NCI-H187 (cell line): ENCODE measurements at places on chromosomes 1 and 21.
A peak's percentile ranks its signal among the peaks of the same experiment; 100 is the strongest.

DNA sequence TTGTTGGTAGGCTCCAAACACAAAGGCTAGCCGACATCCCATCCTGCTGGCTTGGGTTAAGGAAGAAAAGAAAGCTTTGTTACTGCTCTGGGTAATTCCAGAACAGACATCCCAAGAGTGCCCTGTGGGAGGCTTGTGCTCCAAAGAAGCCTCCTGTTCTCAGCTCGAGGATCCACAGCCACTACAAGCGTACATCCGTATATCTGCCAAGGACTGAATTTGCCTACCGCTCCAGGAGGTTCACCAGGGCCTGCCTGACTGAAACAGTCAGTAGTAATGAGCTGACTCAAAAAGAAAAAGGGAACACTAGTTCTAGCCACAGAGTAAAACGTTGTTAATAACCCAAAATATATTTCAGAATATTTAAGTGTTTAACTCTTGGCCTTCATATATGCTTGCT is 24.8 kb upstream of the MUTYH start:
- no peak for DNase-seq

DNA sequence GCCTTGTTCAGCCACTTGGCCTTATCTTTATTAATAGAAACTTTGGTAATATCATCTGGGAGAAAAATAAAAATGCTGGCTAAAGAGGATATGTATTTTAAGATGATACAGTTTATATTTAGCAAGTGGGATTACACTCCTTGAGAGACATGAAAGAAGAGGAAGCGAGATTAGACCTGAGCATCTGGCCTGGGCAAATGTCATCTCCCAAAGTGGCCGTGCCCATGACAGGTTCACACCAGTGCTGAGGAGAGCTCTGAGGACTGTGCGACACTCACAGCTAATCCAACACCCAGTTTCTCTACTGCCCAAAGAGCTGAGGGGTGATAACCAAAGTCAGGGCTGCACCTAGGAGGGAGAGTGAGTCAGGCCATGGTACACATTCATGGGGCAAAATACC is 121.7 kb upstream of the DUSP10 start:
- DNase-seq: no peak

- no peak for DNase-seq
These were observed 8.6 kb downstream of the WNT9A start for GRCh38 chr1:227938911-227939790.

DNA sequence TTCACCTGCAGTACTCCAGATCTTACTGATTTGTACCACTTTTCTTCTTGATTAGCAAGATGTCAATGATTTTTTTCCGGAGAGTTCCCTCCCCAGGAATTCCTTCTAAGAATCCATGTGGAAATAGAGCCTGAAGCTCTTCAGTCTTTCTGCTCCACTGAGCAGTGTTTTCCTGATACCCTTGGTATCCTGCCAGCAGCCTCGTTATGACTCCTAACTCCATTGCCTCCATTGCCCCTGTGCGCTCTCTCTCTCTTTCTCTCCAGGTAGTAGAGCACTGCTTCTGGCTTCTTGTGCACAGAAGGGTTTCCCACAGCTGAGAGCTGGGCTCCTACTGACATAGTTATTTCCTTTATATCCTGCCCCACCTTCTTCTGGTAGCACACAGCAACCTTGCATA is 12.2 kb downstream of the UBE2U start:
- peak; percentile 2 for DNase-seq

DNA sequence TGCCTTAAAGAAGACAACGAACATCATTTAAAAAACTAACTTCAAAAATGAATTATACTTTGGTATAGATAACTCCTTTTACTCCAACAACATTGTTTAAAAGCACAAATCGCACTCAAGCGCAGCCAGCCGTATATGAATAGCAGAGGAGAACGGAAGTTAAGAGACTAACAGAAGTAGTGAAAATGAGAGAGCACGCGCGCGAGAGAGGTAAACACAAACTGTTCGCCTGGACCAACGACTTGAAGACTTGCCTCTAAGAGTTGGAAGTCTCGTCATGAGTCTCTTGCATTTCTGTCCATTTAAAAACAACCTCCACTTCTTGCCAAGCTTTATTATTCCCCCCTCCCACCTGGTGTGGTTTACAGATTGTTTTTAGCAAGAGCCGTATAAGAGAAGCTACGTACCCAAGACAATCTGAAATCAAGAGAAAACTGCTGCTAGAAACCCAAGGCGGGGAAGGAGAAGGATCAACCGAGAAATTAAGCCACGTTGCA is 479 bp downstream of the SELENOF start:
- no peak for DNase-seq

GRCh38 chr21:42031816-42032215 is 21.7 kb upstream of the ZBTB21 start:
- no peak for DNase-seq

GRCh38 chr1:193952778-193953374 is 766.5 kb upstream of the B3GALT2 start:
- no peak for DNase-seq

DNA sequence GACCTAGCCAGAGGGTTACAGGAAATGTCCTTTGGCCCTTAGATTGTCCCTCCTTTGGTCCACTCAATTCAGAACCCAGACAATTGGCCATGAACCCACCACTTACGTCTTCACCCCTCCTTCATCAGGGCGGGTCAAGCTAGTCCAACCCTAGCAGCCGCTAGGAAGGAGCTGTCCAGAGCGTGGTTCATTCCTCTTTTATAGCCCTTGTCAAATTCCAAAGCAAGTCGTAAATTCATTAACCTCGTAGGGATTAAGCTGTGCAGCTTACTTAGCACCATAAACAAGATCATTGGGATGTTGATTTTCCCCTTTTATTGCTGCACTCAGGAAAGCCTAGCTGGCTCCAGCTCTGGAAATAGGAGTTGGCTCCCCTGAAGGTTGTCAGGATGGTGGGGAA is 90.1 kb downstream of the TMEM53 start:
- no peak for DNase-seq

GRCh38 chr1:183165456-183165855 is 20.6 kb upstream of the LAMC2 start:
- DNase-seq: no peak

DNA sequence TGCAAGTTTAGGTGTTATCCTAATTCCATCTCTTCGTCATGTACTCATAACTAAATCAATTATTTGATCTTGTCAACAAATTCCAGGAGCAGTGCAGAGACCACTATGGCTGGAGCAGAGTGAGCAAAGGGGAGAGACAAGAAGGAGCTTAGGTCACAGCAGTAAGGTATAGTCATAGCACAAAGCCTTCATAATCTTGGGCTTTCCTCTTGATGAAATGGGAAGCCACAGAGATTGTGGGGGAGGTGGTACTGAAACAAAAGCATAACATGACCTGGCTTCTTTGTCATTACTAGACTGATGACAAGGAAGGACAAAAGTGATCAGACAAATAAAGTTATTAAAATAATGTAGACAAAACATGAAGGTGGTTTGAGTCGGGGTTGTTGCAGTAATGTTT is 60.1 kb upstream of the PTGS2 start:
- DNase-seq: no peak

DNA sequence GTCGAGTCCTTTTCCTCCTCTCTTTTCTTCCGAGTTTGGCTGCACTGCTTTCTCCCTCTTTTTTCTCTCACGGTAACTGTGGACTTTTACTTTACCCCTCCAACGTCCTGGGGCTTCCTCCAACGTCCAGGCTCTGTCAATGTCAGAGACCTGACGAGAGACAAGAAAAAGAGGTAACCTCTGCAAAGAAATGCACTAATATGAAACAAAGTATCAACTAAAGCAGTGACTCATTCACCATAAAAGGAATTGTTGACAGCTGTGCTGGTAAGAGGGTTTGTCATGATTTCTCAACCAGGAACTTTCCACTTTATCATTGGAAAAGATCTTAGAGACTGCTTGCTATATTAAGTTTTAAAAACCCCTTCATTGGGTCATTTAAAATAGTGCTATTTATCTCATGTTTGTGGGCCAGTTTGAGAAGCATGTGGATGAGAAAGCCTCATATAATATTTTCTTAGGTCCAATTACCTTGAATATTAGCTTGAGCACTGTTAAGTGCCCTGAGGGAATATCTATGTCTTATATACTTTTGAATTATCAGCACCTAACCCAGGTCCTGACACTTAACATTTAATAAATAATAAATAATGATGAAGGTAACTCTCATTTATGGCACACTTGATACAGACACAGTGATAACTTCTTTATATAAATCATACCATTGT is at the start of gene GBP2:
TSS of gene GBP2 (minus strand) at position 202 of the 668 bp plus-strand sequence. CDS start 4,148 bp downstream, outside the sequence.
- no peak for DNase-seq

DNA sequence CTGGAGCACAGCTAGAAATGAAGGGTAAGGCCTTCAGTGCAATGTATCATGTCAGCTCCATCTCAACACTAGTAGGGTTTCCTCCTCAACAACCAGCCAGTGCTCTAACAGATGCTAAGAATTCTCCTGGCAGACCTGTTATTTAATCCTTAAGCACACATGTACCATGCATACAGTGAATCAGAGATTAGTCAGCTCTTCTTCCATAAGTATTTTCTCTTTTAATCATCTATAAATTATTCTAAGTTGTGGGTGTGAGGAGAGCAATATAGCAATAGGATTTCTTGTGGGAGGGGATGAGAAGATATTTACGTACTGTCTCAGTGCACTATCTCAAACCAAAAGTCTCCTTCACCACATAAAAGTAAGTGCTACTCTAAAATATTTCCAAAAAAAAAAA is 95.3 kb downstream of the COP1 start:
- DNase-seq: no peak

GRCh38 chr1:235866205-235866912 is at the start of gene LYST:
LYST (minus strand) TSS chr1:235866906; CDS start chr1:235830417, 36,489 bp downstream.
- DNase-seq: peak; percentile 45

DNA sequence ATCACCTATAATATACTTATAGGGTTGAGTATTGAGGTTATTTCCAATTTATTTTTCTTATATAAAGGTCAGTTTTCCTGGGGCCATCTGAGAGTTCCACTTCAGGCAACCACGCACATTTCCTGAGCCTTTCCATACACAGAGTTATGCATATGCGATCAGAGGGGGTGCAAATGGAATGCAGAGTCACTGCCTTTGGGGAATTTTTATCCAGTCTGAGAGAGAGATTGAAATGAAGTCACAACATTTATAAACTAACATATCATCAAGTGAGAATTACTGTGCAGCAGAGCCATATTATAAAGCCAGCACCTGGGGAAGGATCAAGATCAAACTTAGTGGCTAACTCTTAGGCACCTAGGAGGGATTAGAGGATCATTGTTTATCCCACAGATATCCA is 299.9 kb upstream of the PLXNA2 start:
- DNase-seq: no peak

DNA sequence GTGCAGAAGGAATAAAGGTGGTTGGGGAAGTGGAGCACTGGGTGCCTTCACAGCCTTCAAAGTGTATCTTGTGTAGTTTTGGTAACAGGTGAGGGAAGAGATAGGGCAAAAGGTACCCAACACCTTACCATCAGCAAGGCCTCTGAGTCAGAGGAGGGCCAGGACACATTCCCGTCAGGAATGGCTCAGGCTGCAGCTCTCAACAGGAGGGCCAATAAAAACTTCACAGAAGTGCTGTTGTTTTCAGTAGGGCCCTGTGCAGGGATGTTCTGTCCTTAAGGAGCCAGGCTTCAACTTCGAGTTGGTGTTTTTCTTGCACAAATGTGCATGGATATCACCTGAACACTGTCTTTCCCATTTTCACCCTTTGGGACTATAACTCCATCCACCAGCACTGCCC is 333.4 kb downstream of the ASTN1 start:
- no peak for DNase-seq

DNA sequence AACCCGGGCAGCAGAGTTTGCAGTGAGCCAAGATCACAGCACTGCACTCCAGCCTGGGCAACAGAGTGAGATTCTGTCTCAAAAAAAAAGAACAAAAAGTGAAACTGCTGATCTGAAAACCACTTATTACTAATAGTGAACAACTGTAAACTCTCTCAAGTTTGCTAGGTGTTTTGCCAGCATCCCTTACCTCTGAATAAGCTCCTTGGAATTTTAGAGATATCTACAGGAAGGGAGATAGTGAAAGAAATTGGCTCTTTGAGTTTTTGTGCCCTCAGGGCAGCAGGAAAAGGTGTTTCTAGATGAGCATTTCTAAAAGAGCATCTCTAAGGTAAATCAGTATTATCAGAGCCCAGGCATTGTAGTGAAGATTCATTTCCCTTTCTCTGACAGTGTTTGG is 27.1 kb downstream of the PARK7 start:
- DNase-seq: no peak

GRCh38 chr1:214518361-214518760 is 33.0 kb downstream of the PTPN14 start:
- no peak for DNase-seq

DNA sequence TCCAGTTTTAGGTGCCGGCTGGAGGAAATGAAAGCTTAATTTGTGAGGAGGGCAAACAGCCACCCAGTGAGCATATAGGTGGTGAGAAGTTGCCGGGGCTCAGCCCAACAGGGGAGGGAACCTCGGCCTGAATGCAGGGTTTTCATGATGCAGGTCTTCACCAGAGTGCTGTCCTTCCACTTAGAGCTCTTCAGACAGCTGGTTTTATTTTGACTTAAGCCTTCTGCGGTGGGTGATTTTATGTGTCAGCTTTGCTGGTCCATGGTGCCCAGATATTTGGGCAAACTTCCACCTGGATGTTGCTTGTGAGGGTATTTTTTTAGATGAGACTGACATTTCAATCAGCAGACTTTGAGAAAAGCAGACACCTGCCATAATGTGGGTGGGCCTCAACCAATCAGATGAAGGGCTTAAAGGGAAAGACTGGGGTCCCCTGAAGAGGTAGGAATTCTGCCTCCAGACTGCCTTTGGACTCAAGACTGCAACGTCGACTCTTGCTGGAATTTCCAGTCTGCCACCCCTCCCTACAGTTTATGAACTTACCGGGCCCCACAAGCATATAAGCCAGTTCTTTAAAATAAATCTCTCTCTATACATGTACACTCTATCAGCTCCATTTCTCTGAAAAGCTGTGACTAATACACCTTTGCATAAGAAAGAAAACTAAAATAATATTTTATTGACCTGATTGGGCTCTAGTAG is 72.8 kb downstream of the RHOU start:
- DNase-seq: no peak

DNA sequence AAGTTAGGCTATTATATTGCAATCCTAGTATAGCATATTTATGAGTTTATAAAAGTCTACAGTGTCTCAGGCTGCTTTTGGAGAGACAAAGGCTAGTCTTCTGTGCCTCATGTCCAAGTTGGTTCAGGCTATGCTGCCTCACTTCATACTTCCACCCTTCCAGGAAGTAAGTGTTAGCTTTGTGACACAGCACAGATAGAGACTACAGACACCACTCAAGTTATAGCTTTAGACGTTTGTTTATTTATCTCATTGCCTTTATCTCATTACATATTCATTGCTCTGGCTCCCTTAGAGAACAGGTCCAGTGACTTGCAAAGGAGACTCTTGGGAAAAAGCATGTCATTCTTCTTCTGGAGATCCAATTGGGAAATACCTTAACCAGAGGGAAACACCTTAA is 22.6 kb upstream of the GBP4 start:
- DNase-seq: no peak

GRCh38 chr1:17274186-17275170 is 25.6 kb downstream of the PADI3 start:
- DNase-seq: no peak

DNA sequence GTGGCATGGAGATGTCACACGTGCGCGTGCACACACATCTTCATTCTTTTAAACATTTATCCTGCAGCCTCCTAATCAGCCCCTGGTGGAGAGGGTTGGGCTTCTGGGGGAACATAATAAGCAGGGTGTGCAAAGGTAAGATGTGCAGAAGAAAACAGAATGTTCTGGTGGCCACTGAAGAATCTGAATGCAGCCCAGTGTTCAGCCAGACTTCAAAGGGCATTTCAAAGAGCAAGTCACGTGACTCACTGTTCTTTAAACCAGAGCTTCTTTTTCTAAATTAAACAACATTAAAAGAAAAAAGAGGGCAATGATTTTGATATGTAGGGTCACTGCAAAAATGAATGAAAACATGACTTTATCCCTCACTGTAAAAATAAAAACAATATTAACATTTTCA is 89.8 kb downstream of the ABCA4 start:
- DNase-seq: no peak
